ENCODE measurements at places on chromosomes 12 and 14.

- DNase-seq = no peak
These were observed 303 bp downstream of the SAMD4A start for GRCh38 chr14:54567224-54567638.

DNA sequence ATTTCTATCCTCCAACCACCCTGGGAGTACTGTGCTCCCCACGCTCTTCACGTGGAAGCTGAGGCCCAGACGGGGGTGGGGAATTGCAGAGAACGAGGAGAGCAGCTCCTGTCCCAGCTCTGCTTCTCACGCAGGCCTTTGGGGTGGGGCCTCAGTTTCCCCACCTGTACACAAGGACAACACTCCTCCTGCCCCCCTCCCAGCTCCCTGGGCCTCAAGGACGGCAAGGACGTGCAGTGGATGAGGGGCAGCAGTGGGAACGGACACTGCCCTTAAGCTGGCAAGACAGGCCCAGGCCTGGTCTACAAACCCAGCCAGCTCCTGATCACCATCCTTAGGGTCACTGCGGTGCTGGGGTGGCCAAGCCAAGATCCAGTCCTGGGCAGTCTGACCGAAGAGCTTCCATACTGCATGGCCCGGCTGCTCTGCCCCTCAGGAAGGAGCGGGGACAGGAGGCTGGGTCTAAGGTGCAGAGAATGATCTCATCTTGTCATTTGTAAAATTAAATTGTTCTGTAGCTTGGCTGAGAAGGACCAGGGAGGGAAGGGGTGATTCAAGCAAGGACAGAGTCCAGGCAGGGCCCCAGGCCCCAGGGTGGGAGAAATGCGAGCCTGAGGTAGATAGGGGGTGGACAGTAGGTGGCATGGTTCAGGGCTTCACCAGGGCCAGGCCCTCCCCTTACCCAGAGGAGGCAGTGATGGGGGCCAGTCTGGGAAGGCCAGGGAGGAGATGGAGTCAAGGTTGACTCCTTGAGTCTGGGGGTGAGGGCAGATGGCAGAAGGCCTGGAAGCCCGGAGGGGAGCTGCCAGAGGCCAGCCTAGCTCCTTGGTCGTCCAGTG, 1.3 kb upstream of the CLBA1 start:
- DNase-seq = no peak

- DNase-seq = no peak
These were observed 25.6 kb downstream of the ALDH2 start for GRCh38 chr12:111792155-111792855.

DNA sequence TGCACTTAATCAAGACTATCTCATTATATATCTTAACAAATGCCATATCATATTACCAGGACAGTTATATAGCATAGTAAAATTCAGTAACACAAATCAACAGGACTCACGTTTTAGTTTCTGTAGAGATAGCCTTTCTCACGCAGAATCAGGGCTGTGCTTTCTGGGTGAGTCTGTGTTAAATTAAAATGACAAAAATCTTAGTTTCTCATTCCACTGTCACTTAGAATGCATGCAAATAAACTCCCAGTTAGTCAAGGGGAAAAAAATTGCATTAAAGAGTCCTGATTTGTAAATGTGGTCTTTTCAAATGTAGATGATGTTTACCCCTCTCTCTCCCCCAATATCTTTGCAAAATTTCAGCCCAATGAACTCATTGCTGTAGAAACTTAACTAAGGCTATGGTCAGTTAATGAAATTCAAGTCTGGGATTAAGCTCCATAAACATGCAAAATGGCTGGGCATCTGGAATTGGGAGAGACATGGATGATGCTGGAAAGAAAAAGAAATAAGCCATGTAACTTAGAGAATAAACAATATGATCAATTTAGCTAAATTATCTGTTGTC, 77.8 kb upstream of the MGAT4C start:
- DNase-seq = no peak

DNA sequence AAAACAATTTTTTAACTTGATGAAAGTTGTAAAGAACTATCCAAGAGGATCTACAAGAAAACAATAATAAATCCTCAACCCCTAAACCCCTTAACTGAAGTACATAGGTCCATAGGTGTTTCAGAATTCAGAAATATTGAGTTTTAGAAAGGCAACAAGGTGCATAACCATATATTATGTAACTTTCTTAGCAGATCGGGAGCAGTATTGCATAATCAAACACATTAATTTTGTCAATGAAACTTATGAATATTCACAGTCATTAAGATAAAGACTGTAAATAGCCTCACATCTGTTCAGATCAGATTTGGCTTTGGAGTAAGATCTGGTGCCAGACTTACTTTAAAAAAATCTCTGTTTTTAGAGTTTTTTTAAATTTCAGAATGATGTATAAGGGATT, 647.1 kb upstream of the FLRT2 start:
- no peak for DNase-seq

DNA sequence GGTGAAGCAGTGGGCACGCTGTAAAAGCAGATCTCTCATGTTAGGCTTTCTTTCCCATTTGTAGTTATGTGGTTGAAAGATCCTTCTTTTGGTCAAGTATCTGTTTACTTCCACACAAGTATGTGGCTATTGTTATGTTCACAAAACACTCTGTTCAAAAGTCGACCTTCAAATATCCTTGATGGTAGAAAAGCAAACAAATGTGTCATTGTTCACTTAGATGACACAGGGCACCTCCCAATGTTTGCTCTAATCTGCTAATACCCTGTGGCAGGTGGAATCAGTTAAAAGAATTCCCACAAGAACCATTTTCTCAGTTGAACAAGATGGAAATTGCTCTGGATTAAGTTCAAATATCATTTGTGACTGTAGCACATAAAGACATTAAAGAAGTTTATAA, 43.6 kb upstream of the NAA30 start:
- no peak for DNase-seq

DNA sequence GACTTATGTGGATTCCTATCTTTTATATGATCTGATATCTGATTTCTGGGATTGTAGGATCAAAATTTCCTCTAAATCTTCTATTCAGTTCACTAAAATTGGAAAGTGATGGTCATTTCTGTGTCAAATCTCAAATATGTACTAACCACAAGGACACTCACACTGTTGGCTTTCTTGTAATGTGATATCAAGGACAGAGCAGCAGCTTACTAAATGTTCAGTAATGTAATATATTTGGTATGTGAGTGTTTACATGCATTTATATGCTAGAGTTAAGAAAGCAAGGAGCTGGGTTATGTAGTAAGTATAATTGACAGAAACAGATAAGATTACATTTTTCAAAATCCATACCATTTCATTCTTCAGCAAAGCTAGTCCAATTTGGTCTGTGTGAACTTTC, 16.5 kb downstream of the PUS7L start:
- DNase-seq = no peak
